ENCODE measurements at places on chromosomes 12 and 14. TPM values are rescaled to one million over a fixed set of nuclear protein-coding genes. Genes with fewer than 3 reads are reported as not detected.

GRCh38 chr12:101018540-101018939 is 191.5 kb downstream of the SLC5A8 start:
- DNase-seq = peak; percentile 75
- peaks cover 17% of the 10 kb centered on the region for H3K36me3 ChIP-seq
- H3K27me3 ChIP-seq = no peaks in the 10 kb centered on the region
- H3K4me3 ChIP-seq = peak overlapping the region; percentile 18
- H3K27ac ChIP-seq = peak overlapping the region; percentile 69

GRCh38 chr14:99603471-99604277 is at the start of gene CCDC85C:
Gene CCDC85C, minus strand, starts transcription at chr14:99604207. Its CDS starts 248 bp downstream, at chr14:99603959.
- H3K4me1 ChIP-seq = peaks cover 36% of the 10 kb centered on the region
- no peaks in the 10 kb centered on the region for H3K36me3 ChIP-seq
- H3K27me3 ChIP-seq = no peaks in the 10 kb centered on the region
- DNase-seq = peak; percentile 47

- H3K27me3 ChIP-seq = peaks cover 21% of the 10 kb centered on the region
- H3K4me3 ChIP-seq = no peak overlapping the region
- no peaks in the 10 kb centered on the region for H3K36me3 ChIP-seq
These were observed 877.0 kb upstream of the TMEM132C start for GRCh38 chr12:127389923-127390322.

DNA sequence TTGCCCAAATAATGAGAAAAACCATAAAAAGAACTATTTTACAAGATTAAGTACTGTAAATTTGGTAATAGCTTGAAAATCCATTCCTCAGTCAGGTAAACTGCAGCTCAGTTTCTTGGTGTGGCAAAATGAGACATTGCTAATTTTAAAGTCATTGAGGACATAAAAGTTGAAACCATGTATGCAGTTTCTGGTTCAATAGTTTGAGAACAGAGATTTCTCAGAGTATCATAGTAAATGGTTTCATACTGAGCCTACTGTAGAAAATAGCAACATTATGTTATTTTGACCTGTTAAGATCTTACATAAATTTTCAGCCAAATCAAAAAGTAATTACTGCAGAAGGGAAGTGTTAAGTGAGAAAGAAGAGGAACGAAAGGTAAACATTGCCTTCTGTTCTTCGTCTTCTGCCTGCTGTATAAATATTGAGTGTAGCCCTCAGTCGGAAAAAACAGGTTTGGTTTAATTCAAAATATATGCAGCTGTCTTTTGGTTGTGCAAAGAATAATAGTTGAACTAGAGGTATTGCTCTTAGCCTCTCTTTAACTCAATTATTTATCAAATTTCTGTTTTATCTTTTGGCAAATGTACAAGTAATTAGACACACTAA is 119.6 kb downstream of the SYNE2 start:
- H3K4me1 ChIP-seq = no peaks in the 10 kb centered on the region
- no peak overlapping the region for H3K4me3 ChIP-seq
- H3K36me3 ChIP-seq = no peaks in the 10 kb centered on the region
- no peak overlapping the region for H3K27ac ChIP-seq
- no peaks in the 10 kb centered on the region for H3K27me3 ChIP-seq

ZBTB42 gene
- total RNA-seq = 1.4 TPM
